ENCODE measurements at places on chromosomes 1 and 21.

GRCh38 chr1:101363891-101364318 is 127.1 kb downstream of the S1PR1 start:
- H3K4me3 ChIP-seq, result no peak overlapping the region
- no peak overlapping the region for H3K27ac ChIP-seq
- no peaks in the 10 kb centered on the region for H3K27me3 ChIP-seq
- no peaks in the 10 kb centered on the region for H3K36me3 ChIP-seq
- H3K4me1 ChIP-seq, result no peaks in the 10 kb centered on the region

DNA sequence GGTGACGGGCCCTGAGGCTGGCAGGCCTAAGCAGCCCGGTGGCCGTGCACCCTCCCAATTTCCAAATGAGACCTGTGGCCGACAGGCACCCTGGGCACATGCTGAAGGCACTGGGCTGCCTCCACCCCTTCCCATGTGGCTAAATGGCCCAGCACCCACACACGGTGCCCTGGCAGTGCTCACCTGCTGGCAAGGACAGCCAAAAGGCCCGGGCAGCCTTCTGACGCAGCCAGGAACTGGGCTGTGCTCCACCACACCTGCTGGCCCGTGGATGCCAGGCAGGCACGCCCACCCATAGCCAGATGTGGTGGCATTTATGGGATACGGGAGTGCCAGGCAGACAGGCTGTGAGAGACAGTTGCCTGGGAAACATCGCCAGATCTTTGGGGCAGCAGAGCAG is 4.0 kb upstream of the FAAP20 start:
- no peaks in the 10 kb centered on the region for H3K36me3 ChIP-seq
- no peaks in the 10 kb centered on the region for H3K27me3 ChIP-seq
- no peak overlapping the region for H3K27ac ChIP-seq
- H3K4me3 ChIP-seq, result no peak overlapping the region

- peak overlapping the region; percentile 22 for H3K27ac ChIP-seq
- peaks cover 35% of the 10 kb centered on the region for H3K4me1 ChIP-seq
These were observed 117.4 kb downstream of the ROR1 start for GRCh38 chr1:63891060-63891690.

- H3K4me3 ChIP-seq, result no peak overlapping the region
- no peak overlapping the region for H3K27ac ChIP-seq
- no peaks in the 10 kb centered on the region for H3K4me1 ChIP-seq
- no peaks in the 10 kb centered on the region for H3K36me3 ChIP-seq
- DNase-seq, result no peak
These were observed 42.6 kb upstream of the SRRM1 start for GRCh38 chr1:24600551-24600950.

- H3K4me3 ChIP-seq, result no peak overlapping the region
- H3K27ac ChIP-seq, result no peak overlapping the region
- no peaks in the 10 kb centered on the region for H3K36me3 ChIP-seq
- no peaks in the 10 kb centered on the region for H3K27me3 ChIP-seq
- no peak for DNase-seq
These were observed 2.5 kb downstream of the PRKACB start for GRCh38 chr1:84146411-84147032.

DNA sequence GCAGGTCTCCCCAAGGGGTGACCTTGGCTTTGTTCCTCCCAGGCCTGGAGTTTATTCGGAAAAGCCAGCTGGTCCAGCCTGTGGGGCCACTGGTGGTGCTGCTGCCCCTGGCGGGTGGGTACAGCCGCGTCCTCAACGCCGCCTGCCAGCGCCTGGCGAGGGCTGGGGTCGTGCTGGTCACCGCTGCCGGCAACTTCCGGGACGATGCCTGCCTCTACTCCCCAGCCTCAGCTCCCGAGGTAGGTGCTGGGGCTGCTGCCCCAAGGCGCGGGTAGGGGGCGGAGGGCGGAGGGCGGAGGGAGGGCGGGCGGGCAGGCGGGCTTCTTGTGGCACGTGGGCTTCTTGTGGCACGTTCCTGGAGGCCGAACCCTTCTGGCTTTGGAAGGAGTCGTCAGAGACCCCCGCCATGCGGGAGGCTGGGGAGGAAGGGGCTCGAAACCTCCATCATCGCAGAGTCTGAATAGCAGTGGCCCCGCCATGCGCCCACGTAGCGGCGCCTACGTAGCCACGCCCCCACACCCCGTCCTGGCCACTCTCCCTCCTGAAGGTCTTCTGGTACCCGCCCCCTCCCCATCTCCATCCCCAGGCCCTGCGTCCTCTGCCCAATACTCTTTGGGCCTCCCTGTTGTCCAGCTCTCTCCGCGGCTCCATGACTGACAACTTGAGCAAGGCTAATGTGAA is 16.7 kb downstream of the PCSK9 start:
- H3K36me3 ChIP-seq, result peaks cover 69% of the 10 kb centered on the region
- no peaks in the 10 kb centered on the region for H3K4me1 ChIP-seq
- H3K27me3 ChIP-seq, result no peaks in the 10 kb centered on the region
- no peak overlapping the region for H3K4me3 ChIP-seq
- H3K27ac ChIP-seq, result no peak overlapping the region

- peak; percentile 49 for DNase-seq
- peaks cover 59% of the 10 kb centered on the region for H3K4me1 ChIP-seq
- no peak overlapping the region for H3K27ac ChIP-seq
- H3K27me3 ChIP-seq, result no peaks in the 10 kb centered on the region
These were observed 1.1 kb upstream of the KIF21B start for GRCh38 chr1:201024625-201024998.

DNA sequence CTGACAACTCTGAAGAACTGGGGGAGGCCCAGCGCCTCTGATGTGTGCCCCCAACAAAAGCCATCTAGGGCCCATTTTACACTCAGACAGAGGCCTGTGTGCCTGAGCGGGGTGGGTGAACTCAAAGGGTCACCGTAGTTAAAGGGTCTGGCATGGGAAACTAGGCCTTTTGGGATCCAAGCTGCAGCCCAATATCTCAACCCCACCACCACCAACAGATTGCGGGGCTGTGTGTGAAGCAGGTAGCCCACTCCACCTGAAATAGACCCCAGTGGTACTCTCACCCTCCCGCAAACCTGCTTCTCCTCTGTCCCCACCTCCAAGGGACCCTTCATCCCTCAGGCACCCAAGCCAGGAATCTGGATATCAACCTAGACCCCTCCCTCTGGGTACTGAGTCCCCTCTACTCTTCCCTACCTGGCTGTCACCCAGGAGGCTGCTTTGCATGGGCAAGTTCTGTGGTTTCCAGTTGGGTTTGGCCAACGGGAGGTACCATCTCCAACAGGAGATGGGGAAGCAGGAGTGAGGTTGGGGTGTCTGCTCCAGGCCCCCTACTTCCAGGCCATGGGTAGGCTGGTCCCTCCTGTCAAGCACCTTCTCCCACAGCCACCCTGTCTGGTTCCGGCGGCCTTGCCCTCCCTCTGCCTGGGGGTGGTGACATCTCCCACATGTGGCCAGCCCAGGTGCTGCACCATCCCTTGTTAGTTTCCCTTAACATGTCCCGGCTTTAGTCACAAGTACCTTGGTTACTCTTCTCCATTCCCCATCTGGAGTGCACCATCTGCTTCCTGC is 35.2 kb upstream of the LRP8 start:
- no peak overlapping the region for H3K27ac ChIP-seq
- no peaks in the 10 kb centered on the region for H3K27me3 ChIP-seq
- peak; percentile 32 for DNase-seq

- no peak overlapping the region for H3K4me3 ChIP-seq
- H3K27ac ChIP-seq, result no peak overlapping the region
- H3K36me3 ChIP-seq, result no peaks in the 10 kb centered on the region
- H3K4me1 ChIP-seq, result no peaks in the 10 kb centered on the region
- DNase-seq, result no peak
- H3K27me3 ChIP-seq, result no peaks in the 10 kb centered on the region
These were observed 24.9 kb upstream of the AXDND1 start for GRCh38 chr1:179340918-179341317.

DNA sequence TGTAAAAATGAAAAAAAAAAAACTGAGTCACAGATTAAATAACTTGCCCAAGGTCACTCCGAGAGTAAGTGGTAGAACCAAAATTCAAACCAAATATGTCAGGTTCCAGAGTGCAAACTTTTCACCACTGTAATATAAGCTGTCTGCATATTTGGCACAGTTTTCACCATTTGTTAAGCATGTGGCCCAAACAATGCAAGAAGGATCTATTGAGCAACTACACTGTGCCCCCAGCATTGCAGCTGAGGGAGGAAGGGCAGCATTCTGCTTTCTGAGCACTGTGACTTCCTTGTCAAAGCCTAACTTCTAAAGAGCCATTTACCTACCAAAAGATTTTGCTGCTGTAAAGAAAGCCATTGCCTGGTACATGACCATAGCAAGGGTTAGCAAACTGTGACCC is 133.4 kb downstream of the SYT2 start:
- H3K4me1 ChIP-seq, result peaks cover 36% of the 10 kb centered on the region
- peak overlapping the region; percentile 71 for H3K27ac ChIP-seq
- H3K27me3 ChIP-seq, result no peaks in the 10 kb centered on the region
- H3K36me3 ChIP-seq, result no peaks in the 10 kb centered on the region
- 0 out of 2 replicates have a peak overlapping the region, but pooled peaks have one; percentile 14 for H3K4me3 ChIP-seq

Data from GM23338 (cell line).